ENCODE measurements at places on chromosomes 2 and 18.

DNA sequence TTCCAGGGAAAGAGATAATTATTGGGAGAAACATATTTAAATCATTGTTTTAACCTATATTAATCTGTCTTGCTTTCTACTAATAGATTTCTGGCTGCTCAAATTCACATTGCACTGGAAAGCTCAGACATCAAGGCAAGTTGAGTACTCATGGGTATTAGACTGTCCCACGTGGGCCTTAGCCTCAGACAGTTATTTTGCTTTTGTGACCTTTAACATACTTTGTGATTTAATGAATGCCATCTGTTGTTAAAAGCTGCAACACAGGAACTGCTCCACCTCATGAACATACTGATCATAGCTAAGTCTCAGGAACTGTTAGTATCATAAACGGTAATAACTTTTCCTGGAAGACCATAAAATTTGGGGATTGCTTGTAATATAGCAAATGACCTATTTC lies 2.7 kb upstream of the LCT start:
- no peak for DNase-seq

GRCh38 chr18:58654896-58655614 lies 16.2 kb upstream of the MALT1 start:
- DNase-seq, result no peak

DNA sequence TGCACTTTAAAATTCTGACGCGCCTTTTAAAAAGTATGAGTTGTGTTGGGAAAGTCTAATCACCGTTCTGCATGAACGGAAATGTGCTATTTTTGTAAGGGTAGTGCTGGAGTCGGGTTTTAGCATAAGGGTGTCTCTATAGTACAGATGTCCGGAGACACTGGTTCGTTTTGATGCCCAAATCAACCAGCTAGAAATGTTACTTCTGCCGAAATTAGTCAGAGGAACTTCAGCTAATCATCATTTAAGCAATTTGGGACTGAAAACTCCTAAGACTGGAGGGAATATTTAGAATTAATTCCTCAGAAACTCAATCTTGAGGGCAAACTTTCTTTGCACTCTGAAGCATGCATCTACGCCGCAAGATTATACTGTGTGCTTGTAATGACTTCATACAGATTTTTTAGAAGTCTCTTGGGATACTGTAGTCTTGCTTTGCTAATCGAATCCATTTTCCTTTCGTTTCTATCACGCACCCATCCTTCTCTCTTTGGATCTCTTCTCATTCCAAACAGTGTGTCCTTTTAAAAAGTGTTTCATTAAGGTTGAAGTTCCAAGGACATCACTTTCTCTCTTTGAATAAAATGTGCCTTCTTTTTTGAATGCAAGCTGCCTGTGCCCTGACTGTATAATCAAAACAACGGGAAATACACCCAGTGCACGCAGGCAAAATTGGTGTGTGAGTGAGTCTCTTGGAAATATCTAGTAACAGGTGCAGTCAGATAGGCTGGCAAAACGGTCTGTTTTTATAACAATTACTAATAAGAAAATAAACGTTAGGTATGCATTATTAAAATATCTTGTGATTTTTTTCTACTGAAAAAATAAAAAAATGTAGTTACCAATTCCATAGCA lies 270.9 kb upstream of the TCF4 start:
- DNase-seq, result no peak

DNA sequence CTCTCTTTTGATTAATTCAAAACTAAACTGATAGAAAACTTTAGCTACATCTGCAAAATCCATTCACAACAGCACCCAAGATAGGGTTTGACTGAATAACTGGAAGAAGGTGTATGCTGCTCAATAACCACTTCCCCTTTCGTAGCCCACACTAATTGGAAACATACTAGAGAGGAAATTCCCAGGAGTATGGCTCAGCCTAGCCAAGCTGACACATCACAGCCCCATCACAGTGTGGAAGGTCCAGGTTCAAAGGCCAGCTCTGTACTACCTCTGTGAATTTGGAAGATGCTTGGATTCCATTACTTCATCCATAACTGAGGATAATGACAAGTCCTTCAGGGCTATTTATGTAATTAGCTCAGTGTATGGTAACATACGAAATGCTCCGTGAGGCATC lies 185.4 kb downstream of the FBXO15 start:
- DNase-seq, result no peak

DNA sequence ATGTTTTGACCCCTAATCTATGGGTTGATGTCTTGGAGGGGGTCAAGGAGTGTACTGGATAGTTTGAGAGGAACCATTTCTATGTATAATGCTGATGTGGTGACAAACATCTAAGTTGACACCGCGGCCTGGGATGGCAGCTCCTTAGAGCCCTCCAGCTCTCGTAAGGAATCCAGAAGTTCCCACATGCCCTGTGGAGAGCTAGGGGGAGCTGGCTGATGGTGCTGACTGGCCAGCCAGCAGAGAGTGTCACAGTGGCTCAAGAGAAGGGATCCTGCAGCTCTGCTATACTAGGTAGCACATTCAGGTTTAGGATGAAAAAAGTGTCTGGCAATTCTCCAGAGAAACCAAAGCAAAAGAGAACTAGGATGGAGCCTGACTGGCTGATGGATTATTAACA lies 842.2 kb upstream of the VRK2 start:
- no peak for DNase-seq

GRCh38 chr2:176612736-176613135 lies 343.5 kb downstream of the MTX2 start:
- no peak for DNase-seq

DNA sequence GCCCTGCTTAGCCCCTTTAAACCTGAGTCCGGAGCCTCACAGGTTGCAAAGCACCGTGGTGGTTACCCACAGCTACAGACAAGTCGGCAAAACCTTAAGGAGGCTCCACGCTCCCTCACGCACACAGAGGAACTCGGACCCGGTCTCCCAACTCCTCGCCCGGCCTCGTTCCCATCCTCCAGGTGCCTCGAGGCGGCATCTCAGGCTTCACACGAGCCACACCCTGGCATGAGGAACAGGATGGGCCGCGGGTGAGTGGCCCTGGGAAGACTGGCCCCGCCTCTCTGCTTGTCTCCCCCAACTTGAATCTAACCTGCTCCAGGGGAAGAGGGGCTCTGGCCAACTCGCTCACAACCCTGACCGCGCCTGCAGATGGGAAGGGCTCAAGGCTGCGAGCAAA lies 97.4 kb downstream of the EIPR1 start:
- DNase-seq, result no peak
